ENCODE measurements at places on chromosomes 5 and 9.
A peak's percentile ranks its signal among the peaks of the same experiment; 100 is the strongest.

DNA sequence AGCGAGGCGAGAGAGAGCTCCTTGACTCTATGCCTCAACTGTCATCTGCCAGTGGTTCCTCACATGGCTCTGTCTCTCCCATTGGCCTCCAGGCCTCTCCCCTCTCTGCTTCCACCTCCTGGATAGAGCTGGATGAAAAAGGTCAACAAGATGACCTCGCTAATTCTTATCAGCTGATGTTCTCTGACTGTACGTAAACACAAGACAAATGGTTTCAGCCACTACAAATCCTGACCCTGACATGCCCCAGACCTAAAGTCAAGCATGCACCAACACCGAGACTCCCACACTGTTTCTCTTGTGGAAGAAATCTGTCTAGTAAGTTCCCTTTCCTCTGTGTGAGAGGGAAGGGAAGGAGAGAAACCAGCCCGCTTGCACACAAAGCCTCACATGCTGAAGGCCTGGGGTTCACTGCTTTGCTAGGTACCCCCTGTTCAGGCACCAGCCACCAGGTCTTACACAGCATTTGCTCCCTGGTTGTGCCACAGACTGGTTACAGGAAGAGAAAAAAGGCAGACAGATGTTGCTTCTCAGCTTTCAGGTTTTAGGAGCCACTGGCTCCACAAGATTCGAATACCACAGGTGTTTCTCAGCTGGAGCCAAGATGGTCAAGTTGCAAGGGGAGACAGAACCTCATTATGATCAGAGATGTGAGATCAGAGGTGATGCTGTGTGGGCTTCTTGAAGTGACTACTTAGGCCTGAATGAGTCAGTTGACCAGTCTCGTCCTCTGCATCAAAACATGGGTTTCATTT, 592.5 kb downstream of the CCDC171 start:
- DNase-seq, result no peak

- no peak for DNase-seq
Observed at GRCh38 chr9:131747352-131747751, 7.5 kb upstream of the RAPGEF1 start.

DNA sequence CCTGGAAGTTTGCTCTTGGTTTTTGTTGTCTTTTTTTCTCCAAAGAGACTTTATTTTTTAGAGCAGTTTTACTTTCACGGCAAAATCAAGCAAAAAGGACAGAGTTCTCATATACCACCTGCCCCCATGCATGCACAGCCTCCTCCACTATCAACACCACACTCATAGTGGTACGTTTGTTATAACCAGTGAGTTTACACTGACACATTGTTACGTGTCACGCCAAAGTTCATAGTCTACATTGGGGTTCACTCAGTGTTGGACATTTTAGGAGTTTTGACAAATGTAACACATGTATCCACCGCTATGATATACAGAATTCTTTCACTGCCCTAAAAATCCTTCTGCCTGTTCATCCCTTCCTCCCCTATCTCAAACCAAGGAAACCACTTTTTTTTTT, 7.5 kb upstream of the ICE1 start:
- DNase-seq, result no peak

- no peak for DNase-seq
Observed at GRCh38 chr9:13279284-13280141, at the start of gene MPDZ. MPDZ (minus strand) TSS chr9:13279692; CDS start chr9:13250315, 29,377 bp downstream.

GRCh38 chr5:6328173-6328572, 50.2 kb downstream of the MED10 start:
- no peak for DNase-seq

GRCh38 chr5:92309336-92309991, 926.3 kb upstream of the ARRDC3 start:
- DNase-seq, result no peak

DNA sequence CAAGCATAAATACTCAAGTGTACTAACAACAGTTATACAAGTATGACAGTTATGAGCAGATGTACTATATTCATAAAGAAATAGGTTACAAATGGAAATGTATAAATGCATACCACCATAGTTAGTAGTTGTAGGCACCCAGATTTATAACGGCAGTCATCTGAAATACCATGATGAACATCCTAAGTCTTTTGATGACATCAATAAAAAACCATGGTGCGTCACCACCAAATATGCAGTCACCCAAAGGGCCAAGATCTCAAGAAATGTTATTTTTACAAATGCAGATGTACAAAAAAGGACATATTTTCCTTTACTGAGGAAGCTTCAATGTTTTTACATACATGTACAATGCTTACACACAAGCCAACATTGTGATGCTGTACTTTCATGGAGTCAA, 70.8 kb upstream of the XPA start:
- DNase-seq, result no peak

GRCh38 chr5:32170303-32171151, 3.6 kb downstream of the GOLPH3 start:
- DNase-seq, result no peak

- DNase-seq, result no peak
Observed at GRCh38 chr5:1374030-1374678, 29.3 kb upstream of the CLPTM1L start.

DNA sequence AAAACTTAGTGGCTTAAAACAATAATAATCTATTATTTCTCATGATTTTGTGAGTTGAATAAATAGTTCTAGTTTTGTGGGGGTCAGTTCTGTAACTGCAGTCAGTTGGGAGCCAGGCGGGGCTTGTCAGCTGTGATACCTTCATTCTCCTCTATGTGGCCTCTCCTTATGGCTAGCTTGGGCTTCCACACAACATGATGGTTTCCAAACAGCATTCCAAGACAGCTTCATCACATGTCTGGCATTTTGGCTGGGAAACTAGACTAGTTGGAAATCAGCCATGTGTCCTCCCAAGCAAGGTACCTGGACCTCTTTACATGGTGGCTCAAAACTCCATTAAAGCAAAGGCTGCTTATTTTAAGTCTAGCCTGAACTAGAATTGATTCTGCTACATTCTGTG, 61.4 kb upstream of the RANBP3L start:
- no peak for DNase-seq

DNA sequence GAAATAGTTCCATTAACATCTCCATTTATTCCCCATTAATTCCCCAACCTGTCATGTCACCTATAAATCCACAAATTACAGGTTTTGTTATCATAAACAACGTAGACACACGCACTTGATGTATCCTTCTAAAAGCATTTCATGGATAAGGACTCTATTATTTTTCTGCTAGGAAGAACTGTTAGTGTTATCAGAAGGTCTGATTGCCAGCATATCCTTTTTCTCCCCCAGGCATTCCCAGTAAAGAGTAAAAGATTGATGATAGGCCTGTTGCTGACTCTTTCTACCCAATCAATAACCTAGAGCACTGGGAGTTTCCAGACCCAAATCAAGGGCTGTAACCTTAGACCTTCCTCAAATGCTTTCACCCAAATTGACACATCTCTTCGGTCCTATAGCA, 60.8 kb downstream of the RFK start:
- no peak for DNase-seq

GRCh38 chr5:108487951-108488350, 106.1 kb upstream of the FBXL17 start:
- DNase-seq, result no peak

- DNase-seq, result no peak
Observed at GRCh38 chr5:127885176-127885575, 182.0 kb downstream of the CCDC192 start.

DNA sequence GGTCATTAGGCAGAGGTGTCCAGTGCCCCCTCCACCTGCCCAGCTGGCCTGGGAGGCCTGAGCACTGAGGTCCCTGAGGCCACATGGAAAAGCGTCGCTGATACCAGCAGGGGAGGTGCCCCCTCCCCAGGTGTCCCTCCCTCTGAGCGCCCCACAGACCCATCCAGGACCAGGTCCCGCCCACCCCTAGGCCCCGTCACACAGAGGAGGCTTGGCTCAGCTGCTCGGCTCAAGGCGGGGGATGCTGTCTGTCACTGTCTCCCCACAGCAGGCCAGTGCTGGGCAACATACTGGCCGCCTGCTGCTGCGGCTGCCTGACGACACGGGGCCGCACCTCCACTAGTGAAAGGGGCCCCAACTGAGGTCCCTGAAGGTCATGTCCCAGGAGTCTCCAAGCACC, 71.7 kb downstream of the VAV2 start:
- DNase-seq, result no peak

GRCh38 chr5:127410959-127411358, 106.5 kb upstream of the PRRC1 start:
- no peak for DNase-seq

DNA sequence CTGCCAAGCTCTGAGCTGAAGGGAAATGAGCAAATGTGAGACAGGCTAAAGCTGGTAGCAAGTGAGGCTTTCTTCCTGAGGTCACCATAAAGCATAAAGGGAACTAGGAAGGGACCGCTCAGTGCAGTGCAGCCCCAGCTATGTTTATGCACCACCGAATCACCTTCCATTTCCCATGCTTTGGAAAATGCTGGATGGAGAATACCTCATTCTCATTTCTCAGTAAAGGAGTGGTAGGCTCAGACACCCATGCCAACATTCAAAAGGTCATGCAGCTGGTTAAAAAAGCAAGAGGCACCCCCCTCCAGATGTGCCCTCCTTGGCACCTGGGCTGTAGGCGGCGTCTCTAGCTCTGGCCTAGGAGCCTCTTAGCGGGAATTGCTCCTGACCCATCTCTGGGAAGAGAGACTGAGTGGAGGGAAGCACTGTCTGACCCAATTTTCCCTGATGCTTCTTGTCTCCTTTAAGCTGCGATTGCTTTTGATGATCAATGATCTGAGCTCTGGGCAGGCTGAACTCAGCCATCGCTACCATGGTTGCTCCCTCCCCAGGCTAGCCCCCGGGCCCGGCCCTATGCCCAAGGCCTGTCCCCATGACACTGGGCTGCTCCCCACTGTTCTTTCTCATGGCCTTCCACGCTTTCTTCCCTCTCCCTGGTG, 58.7 kb downstream of the ZNF354C start:
- no peak for DNase-seq

DNA sequence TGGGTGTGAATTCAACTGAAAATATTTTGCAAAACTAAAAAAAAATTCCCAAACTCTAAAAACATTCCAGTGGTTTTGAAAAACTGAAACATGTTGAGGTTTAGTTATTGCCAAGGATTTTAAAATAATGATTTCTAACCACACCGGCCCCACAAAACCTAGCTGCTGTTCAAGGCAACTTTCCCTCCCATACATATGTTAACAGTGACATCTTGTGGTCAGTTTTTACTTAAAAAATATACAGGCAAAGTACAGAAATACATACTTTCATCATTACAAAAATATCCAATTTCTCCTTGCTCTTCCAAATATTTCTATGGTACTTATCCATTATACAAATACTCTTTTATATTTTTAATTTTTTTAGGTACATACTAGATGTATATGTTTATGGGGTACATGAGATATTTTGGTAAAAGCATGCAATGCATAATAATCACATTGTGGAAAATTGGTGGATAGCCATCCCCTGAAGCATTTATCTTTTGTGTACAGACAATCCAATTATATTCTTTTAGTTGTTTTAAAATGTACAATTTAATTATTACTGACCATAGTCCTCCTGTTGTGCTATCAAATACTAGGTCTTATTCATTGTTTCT, 34.4 kb upstream of the MRPS30 start:
- no peak for DNase-seq

GRCh38 chr5:16707168-16707868, 90.5 kb upstream of the RETREG1 start:
- no peak for DNase-seq

DNA sequence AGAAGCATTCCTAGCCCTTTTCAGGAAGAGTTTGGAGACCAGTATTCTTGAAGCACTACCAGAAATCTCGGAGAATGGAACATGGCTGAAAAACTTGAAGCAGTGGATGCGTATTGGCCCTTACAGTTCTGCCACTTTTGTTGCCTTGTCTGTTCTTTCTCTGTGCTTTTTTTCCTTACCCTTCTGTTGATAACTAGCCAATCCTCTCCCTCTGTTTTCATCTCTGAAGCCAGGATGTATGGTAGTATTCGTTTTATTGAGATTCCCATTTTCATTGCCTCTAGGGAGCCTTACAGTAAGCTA, 564 bp upstream of the CCNH start:
- no peak for DNase-seq

- no peak for DNase-seq
Observed at GRCh38 chr9:78592811-78593210, 295.9 kb downstream of the PSAT1 start.

DNA sequence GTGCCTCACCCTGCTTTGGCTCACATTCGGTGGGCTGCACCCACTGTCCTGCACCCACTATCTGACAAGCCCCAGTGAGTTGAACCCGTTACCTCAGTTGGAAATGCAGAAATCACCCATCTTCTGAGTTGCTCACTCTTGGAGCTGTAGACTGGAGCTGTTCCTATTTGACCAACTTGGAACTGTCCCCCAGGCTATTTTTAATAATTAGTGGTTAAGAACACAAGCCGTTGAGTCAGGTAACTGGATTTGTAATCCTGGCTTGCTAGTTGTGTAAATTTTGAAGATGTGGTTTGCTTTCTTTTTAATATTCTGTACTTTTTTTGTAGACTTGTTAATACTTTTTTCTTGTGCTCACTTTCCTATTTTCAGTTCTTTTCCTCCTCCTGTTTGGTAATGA, 81.2 kb downstream of the CNTLN start:
- no peak for DNase-seq

GRCh38 chr5:54646356-54647101, 129.0 kb downstream of the SNX18 start:
- DNase-seq, result peak; percentile 51

DNA sequence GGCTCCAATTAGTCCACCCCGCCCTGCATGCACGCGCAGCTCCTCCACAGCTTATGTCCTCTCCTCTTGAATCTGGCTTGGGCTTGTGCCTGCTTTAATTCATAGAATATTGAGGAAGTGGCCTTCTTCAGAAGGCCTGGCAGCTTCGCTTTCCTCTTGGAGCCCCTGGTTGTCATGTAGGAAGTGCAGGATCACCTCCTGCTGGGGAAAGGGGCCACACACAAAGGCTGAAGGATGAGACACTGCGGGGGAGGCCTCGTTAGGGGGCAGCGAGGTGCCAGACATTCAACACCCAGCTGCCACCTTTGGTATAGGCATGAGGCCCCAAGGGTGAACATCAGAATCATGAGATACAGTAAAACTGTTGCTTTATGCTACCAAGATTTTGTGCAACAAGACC, 2.7 kb upstream of the CNOT6 start:
- DNase-seq, result no peak

GRCh38 chr5:56070851-56071465, 76.2 kb upstream of the IL6ST start:
- DNase-seq, result no peak

DNA sequence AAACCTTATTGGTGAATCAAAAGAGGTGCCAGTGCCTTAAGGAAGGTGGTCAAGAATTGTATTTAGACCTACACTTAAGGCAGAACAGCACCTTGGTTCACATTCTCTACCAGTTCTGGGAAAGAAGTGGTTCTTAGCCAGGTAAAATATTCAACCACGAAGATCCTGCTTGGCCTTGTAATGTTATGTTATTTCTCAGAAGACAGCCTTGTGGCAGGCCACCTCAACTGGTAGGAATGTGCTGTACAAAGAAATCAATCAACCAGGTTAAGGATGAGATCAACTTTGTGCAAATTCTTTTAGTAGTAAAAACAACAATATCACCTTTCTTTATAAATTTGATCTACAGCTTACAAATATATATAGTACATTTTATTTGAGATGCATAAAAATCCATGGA, 246.8 kb downstream of the ARRDC3 start:
- DNase-seq, result no peak

- DNase-seq, result no peak
Observed at GRCh38 chr5:180159756-180160155, 49.3 kb downstream of the RASGEF1C start.

- no peak for DNase-seq
Observed at GRCh38 chr9:123710299-123710698, 219.6 kb downstream of the DENND1A start.

GRCh38 chr9:36997414-36997813, 36.7 kb downstream of the PAX5 start:
- no peak for DNase-seq
